Brain microvascular endothelial cell (primary cell): ENCODE measurements at places on chromosomes 7 and 10.

- peak; percentile 57 for DNase-seq
These were observed 14.7 kb downstream of the CDNF start for GRCh38 chr10:14822879-14823755.

DNA sequence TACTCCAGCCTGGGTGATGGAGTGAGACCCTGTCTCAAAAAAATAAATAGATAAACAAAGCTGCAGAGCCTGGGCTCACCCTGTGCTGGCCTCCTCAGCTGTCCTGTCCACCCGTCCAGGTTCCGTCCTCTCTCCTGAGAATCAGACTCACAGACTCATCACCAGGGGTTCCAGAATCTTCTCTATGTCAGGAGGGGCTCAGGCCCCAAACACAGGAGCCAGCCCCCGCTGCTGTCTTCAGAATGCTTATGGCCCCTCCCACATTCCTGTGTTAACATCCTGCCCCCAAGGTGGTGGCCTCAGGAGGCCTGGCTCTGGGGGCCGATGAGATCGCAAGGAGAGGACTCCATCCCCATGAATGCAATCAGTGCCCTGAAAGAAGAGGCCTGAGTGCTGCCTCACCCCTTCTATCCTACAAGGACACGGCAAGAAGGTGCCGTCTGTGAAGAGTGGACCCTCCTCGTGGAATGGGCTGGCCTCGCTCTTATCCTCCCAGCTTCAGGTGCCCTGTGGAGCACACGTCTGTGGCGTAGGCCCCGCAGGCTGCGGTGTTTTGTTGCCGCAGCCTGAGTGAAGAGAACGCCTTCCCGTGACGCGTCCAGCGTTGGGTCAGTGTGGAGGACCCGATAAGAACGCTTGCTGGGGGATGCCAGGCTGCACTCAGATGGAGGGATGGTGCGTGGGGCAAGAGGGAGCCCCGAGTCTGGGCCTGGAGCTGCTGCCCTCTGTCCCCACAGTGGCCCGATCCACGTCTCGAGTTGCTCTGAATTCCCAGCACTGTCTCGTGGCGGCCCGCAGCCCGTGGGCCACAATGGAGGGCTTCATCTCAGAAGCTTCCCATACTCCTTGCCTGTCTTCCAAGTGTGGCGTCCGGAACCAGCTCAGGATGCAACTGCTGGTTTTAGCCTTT, 77.1 kb downstream of the INPP5A start:
- DNase-seq: no peak

- no peak for DNase-seq
These were observed 31.1 kb upstream of the IMMP2L start for GRCh38 chr7:111593343-111593742.

- peak; percentile 90 for DNase-seq
These were observed 103.0 kb upstream of the LSM8 start for GRCh38 chr7:118080947-118081346.

DNA sequence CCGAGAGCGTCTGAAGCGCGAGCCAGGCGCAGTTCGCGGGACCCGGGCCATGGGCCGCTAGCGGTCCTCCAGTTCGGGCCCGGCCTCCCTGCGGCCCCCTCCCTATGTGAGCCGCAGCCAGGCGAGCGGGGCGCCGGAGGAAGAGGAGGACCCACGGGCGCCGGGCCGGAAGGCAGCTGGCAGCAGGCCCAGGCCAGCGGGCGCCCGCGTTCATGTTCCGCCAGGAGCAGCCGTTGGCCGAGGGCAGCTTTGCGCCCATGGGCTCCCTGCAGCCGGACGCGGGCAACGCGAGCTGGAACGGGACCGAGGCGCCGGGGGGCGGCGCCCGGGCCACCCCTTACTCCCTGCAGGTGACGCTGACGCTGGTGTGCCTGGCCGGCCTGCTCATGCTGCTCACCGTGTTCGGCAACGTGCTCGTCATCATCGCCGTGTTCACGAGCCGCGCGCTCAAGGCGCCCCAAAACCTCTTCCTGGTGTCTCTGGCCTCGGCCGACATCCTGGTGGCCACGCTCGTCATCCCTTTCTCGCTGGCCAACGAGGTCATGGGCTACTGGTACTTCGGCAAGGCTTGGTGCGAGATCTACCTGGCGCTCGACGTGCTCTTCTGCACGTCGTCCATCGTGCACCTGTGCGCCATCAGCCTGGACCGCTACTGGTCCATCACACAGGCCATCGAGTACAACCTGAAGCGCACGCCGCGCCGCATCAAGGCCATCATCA, 1.1 kb downstream of the ADRA2A start:
- DNase-seq: no peak

DNA sequence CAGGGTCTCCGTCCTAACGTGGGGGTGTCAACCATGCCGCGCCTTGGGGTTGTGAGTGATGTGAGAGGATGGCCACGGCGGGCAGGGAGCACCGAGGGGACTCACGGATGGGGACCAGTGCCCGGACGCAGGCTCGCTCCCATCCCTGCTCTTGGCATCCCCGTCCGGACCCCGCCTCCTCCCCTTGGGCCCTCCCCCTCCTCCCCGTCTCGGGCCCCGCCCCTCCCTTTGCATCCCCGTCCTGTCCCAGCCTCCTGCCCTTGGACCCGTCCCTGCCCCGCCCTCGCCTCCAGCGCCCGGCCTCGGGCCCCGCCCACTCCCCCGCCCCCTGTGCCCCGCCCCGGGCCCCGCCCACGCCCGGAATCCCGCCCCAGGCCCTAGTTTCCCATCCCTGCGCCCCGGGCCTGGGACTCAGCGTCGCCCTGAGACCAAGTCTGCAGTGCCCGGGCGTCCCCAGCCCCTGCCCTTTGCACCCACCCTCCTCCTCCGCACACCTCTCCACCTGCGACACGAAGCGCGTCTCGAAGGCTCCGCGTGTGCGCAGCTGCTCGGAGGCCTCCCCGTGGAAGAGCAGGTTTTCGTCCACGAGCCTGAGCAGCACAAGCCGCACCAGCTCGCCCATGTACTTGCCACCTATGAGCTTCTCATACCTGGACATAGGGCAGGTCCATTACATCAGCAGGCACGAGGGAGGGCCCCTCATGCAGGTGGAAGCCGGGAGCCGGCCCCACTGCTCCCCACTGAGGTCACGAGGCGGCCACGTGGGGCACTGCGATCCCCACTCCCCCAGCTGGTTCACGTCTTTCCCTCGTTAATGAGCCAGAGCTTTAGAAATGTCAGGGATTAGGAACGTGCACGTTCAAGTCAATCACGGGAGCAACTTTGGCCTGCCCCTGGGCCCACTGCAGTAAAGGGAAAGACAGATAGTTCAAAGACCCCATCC, 5.1 kb upstream of the MYL7 start:
- DNase-seq: peak; percentile 22

DNA sequence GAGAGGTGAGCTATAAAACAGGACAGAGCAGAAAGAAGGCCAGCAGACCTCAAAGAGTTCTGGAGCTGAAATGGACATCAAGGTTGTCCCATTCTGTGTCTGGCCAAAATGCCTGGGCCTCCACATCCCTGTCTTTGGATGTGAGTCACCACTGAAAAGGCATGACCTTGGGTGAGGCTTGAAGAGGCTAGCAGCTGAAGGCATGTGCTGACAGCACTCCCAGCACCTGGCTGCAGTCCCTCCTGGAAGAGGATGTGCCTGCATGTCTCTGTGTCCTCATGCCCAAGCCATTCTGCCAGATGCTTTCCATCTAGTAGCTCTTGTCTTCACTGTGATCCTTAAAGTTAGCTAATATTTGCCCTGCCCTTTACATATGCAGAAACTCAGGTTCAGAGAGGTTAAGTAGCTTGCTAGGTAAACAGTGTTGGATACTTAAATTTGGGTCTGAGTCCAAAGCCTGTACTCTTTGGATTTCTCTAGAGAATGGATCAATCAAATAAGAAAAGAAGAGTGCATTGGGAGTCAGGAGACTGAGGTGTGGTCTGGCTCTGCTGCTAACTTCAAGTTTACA, 35.8 kb downstream of the HECW1 start:
- no peak for DNase-seq

DNA sequence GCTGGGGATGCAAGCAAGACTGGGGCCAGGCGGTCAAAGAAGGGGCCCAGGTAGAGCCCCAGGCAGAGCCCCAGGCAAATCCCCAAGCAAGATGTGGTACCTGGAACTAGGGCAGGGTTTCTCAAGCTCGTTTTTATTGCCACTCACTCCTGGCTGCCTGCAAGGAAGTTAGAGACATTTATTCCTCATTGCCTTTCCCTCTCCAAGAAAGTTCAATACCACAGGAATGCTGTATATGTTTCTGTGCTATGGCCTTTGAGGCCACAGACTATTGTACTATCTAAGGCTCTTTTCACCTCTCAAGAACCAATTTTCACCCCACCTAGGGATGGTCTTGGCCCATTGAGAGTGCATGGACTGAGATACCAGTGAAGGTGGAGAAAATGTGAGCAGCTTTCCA, 71.3 kb downstream of the TACC2 start:
- DNase-seq: peak; percentile 10

DNA sequence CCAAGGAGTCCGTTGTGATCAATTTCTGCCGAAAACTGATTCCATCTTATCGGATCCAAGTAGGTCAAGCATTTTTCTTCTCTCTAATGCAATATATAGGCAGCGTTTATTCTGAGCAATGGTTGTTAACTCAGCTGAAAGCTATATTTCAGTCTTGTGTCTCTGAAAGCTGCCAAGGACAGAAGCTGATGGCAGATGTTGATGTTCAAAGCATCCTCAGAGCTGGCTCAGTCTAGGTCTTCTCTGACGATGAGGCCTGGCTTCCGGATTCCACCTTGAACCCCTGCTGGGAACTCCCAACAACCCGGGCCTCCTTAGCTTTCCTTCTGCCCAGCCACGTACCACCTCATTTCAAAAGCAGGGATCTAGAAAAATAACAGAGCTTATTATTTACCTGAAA, 863.6 kb downstream of the NRG3 start:
- no peak for DNase-seq

DNA sequence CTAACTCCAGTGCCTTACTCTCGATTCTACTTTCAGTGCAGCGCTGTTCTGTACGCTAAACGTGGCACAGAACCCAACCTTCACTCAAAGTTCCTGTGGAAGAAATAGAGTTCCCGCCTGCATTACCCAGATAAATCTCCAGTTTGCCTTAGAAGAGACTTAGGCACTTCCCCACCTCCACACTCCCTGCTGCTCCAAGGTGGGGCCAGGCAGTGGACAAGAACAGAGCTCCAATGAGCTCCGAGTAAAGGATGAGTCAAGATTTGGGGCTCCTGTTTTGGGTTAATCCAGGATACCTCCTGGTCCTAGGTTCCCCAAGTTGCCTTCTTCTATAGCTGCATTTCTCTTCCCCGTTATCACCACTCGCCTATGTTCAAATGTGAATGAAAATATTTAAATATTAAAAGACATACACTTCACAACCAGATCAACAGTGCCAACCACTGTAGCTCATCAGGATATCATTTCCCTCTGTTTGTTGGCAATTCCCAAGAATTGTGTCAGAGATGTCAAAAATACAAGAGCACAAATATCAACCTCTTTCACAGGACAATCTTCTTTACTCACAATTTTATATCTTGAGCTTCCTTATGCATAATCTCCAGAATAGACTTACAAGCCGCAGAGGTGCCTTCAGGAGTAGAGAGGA, 48.0 kb downstream of the MALSU1 start:
- no peak for DNase-seq

DNA sequence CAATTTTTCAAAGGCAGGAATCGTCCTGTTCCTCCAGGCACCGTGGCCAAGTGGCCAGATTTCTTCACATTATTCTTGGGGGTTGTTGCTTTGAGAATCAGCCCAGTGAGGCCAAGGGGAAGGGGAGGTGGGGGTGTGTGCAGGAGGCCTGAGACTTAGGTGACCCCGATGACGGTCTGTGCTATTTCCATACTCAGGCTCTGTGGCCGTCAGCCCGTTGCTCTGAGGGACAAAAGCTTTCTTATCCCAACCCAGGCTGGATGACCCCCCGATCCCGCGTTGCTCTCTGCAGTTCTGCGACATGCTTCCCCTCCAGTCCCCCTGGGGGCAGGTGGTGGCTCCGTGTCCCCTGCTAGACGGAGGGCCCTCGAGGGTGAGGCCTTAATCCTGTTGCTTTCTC, 14.2 kb downstream of the DOCK1 start:
- DNase-seq: no peak

DNA sequence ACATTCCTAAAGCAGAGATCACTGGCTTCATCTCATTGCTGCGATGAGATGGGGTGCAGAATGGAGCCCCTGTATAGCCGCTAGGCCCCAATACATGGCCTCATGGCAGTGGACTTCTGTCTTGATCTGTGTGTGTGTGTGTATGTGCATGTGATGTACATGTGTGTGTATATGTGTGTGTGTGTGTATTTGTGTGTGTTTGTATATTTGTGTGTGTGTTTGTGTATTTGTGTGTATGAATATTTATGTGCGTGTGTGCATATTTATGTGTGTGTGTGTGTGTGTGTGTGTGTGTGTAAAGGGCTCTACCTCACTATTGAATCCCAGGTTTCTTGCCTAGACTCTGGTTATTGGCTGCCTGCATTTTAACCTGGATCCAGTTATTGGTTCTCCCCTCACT, 958.2 kb downstream of the GRID1 start:
- no peak for DNase-seq

- no peak for DNase-seq
These were observed 12.5 kb upstream of the PALS2 start for GRCh38 chr7:24560772-24561171.

GRCh38 chr7:75776295-75776971, 4.4 kb upstream of the CCL26 start:
- peak; percentile 62 for DNase-seq

- DNase-seq: no peak
These were observed 19.3 kb downstream of the FRMD4A start for GRCh38 chr10:14311206-14311957.

- no peak for DNase-seq
These were observed 59.4 kb upstream of the ETV1 start for GRCh38 chr7:14048889-14049288.

- no peak for DNase-seq
These were observed 889.3 kb upstream of the CELF2 start for GRCh38 chr10:10128387-10128786.

GRCh38 chr7:104976966-104977636, 36.9 kb upstream of the KMT2E start:
- DNase-seq: no peak
